ENCODE measurements at places on chromosomes 13 and 19. TPM values are rescaled to one million over a fixed set of nuclear protein-coding genes. Genes with fewer than 3 reads are reported as not detected.

The MADCAM1 gene
- total RNA-seq: 3.0 TPM

The CCNA1 gene
- total RNA-seq: 4.0 TPM

The FAM124A gene
- 47.1 TPM for total RNA-seq

The OR10H1 gene
- total RNA-seq: not detected

The BICRA gene
- 29.2 TPM for total RNA-seq

The ZNF442 gene
- 2.0 TPM for total RNA-seq

The KLC3 gene
- total RNA-seq: 3.2 TPM

The MAG gene
- 0.46 TPM for total RNA-seq

The C1QTNF9B gene
- not detected for total RNA-seq

The PRODH2 gene
- total RNA-seq: not detected

The SSC5D gene
- 1.7 TPM for total RNA-seq

The KPNA3 gene
- total RNA-seq: 63.2 TPM

The NKPD1 gene
- total RNA-seq: 0.38 TPM

The AMER2 gene
- total RNA-seq: 0.57 TPM

The TNNT1 gene
- 115 TPM for total RNA-seq

The TYROBP gene
- not detected for total RNA-seq

The C1QTNF9 gene
- not detected for total RNA-seq

The GPR4 gene
- total RNA-seq: 0.19 TPM

The CD79A gene
- not detected for total RNA-seq

The TNFSF9 gene
- total RNA-seq: 1.7 TPM

The MCF2L gene
- total RNA-seq: 22.9 TPM

The TEX101 gene
- total RNA-seq: not detected

The ZNF541 gene
- 0.50 TPM for total RNA-seq

The LGALS14 gene
- 0.50 TPM for total RNA-seq

The MBD3L2 gene
- not detected for total RNA-seq

The PINLYP gene
- total RNA-seq: 9.2 TPM

The CCDC8 gene
- total RNA-seq: 15.1 TPM

The ZNF546 gene
- total RNA-seq: 1.9 TPM

The TMIGD2 gene
- 0.38 TPM for total RNA-seq

The C19orf81 gene
- total RNA-seq: 14.2 TPM

The PCP2 gene
- not detected for total RNA-seq

The FBXO27 gene
- total RNA-seq: 25.5 TPM

The PCDH8 gene
- 1.7 TPM for total RNA-seq

The PEAK3 gene
- total RNA-seq: not detected

The FFAR3 gene
- total RNA-seq: not detected

The TMEM86B gene
- total RNA-seq: 2.1 TPM

The ATXN8OS gene
- total RNA-seq: not detected

The PDX1 gene
- total RNA-seq: not detected

The CBY2 gene
- total RNA-seq: not detected

The SMIM44 gene
- total RNA-seq: not detected

The RYR1 gene
- 10.7 TPM for total RNA-seq

The ZNF358 gene
- 40.0 TPM for total RNA-seq

The NCAN gene
- total RNA-seq: 2.7 TPM

The SELENOV gene
- total RNA-seq: 8.4 TPM

The AZU1 gene
- total RNA-seq: 0.80 TPM

The SRRM5 gene
- 0.25 TPM for total RNA-seq

The CTXN1 gene
- 58.0 TPM for total RNA-seq

The ZNF888 gene
- total RNA-seq: 8.6 TPM

Measured in H1 (cell line).